ENCODE measurements at places on chromosomes 7 and 10.
A peak's percentile ranks its signal among the peaks of the same experiment; 100 is the strongest.

GRCh38 chr7:94396596-94396995 is 1.9 kb downstream of the COL1A2 start:
- no peak for DNase-seq

DNA sequence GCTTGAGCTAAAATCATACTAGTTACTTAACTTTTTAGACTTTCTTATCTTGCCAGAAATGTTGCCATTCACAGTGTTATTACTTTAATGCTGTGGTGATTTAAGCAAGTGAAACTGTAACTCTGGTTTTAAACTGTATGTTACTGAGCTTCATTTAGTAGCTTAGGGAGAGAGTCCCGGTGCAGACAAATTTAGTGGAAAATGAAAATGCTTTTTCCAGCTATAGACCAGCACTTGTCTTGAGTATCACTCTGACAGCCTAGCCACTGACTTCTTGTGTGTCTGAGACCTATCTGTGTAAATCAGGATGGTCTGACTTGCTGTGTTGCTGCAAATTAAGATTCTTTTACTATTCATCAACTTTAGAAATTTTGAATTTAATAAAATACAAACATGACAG is 200.8 kb downstream of the CACNB2 start:
- no peak for DNase-seq

DNA sequence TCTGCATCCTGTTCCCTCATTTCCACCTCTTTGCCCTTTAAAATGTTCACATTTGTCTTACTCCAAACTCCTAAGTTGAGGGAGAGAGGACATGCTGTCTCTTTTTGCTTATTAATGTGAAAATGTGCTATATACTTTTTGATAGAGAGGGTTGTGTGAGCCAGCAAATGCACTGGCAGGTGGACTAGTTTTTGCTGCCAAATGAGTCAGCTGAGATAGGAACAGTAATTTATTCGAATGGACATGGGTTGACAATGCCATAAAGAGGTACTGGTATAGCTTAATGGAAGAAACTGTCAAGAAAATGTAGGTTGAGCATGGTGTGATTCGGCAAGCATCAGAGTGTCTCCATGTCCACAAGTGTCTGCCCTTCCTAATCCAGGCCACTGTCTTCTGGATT is 9.2 kb upstream of the TRUB1 start:
- no peak for DNase-seq

GRCh38 chr10:92690915-92691590 is 1.3 kb downstream of the HHEX start:
- DNase-seq: peak; percentile 65

GRCh38 chr7:157900011-157900410 is 563.2 kb downstream of the DNAJB6 start:
- peak; percentile 25 for DNase-seq

DNA sequence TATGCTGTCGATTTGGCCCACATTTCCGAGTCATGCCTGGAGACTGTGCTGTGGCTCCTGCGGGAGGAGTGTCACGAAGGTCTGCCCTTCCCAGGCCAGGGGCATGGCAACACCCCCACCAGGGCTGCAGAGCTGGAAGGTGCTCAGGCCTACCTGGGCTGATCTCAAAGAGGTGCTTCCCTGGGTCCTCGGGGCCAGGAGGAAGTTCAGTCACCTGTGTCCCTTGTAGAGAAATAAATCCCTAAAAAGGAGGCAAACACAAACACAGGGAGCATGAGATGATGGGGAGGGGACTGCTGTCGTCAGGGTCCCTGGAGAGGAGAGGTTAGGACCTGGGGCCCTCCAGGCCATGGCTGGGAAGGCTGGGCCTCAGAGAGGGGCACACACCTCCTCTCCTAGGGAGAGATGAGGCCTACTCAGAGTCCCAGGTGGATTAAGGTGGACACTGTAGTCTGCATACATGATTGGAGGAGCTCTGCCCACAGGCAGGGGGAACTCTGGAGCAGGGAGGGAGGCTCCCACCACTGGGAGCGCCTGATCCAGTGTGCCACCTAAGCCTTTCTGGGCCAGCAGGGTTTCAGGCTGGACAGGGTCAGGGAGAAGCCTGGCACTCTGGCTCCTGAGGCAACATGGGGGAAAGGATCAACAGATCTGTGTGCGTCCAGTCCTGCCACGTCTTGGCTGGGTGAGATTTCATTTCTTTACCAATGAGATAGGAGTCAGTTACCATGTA is 49.4 kb downstream of the ARHGAP22 start:
- DNase-seq: no peak

DNA sequence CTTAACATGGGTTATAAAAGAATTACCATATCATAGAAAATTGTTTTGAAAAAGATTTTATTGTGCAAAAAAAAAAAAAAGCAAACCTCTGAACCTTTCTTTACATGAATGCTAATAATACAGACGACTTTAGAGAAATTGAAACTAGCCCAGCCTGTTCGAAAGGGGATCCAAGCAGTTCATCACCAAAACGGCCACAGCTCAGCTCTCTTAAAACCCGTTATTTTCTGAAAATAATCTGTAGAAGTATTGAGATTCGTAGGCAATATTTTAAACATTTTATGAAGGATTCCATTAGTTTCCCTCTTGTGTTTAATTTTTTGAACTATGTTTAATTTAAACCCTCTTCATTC is 9.9 kb upstream of the GSAP start:
- no peak for DNase-seq

DNA sequence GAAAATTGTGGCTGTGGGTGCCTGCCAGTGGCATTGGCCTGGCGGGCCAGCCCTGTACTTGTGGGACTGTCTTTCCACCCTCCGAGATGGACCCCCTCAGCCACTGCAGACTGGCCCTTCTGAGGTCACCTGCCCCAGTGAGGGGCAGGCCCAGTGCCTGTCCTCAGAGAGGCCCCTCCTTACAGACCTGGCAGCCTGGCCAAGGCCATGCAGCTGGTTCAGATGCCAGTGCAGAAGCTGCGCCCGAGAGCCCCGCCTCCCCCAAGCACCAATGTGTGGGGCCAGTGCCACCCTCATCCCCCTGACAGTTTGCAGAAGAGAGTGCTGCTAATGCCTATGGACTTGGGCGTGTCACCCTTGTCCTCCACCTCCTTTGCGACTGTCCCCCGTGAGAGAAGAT is 10.0 kb downstream of the ZNF316 start:
- DNase-seq: no peak

GRCh38 chr7:18082169-18082568 is 54.5 kb upstream of the PRPS1L1 start:
- DNase-seq: no peak

GRCh38 chr7:114598946-114599345 is 184.3 kb downstream of the FOXP2 start:
- DNase-seq: no peak

DNA sequence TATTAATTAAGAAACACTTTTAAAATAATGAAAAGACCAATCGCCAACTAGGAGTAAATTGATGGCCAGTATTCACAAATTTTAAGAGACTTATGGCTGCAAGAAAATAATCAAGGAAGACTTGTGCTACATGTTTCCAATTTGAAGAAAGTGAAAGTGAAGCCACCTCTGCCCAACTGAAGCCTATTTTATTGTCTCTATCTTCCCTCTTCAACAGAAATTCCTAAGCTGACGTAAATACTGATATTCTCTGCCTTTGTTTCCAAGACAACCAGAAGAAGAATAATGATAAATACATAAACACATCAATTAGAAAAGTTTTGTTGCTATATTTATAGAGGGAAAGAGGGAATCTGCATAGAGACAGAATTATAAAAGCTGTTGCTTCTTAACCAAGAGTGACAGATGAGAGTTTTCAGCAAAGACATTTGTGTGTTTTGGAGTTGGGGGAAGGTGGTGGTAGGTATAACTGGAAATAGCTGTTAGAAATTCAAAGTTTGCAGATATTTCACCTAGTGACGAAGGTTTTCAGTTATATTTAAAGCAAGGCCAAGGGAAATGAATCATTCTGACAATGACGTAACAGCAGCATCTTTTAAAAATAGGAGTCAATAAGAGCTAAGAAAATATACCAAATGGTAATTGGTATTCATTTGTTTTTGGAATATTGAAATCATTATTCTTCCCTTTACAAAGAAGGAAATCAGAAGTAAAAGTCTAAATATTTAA is 576.6 kb upstream of the SORCS1 start:
- no peak for DNase-seq

GRCh38 chr10:30036341-30036740 is 23.0 kb downstream of the JCAD start:
- no peak for DNase-seq

GRCh38 chr10:81978238-81978637 is 103.2 kb downstream of the NRG3 start:
- DNase-seq: no peak

- no peak for DNase-seq
These were observed 220.9 kb downstream of the RNLS start for GRCh38 chr10:88361995-88362807.

DNA sequence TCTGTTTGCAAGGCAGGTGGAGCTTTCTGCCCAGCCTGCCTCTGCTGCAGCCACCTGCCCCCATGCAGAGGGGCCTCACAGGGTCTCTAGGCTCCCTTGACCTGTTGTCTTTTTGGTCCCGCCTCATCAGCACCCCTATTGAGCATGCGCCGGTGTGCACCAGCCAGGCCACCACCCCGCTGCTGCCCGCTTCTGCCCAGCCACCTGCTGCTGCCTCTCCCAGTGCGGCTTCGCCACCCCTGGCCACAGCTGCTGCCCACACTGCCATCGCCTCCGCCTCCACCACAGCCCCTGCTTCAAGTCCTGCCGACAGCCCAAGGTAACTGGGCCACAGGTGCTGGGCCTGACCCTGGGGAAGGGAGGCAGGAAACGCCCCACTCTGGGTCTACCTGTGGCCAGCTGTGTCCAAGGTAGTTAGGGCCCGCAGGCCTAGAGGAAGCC is 38.1 kb downstream of the LDB3 start:
- no peak for DNase-seq

- DNase-seq: no peak
These were observed 38.3 kb upstream of the SRGN start for GRCh38 chr10:69049566-69049961.

DNA sequence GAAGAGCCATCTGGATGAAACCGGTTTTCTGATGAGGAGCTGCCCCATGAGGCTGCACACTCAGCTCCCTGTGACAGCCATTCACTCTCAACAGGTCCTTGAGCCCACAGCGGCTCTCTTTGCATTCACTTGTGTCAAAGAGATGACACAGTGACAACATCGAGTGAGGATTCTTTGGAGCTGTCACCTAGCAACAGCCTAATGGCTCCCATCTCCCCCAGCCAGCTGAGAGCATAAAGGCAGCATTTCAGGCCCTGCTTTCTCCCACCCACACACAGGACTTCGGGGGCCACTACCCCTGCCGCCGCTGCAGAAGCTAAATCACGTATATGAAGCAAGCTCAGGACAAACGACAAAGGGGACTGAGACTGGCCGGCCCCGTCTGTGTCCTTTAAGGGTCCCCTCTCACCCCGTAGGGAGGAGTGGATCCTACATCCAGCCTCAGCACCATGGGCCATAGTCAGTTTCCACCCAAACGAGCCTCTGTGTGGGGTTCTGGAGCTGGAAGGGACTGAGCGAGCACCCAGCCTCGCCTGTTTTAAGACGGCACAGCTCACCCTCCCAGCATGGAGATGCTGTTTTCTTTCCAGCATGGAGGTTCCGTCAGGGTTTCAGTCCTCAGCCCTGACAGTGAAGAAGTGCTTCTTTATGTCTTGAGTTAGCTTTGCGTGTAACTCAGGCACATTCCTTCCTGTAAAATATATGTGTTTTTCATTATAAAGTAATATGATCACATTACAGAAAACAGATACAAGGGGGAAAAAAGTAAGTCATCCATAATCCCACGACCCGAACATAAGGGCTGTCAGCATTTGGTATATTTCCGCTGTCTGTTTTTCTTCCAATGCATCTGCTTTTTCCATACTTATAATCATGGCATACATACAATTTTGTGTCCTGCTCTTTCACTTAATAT is 4.9 kb downstream of the CPA4 start:
- DNase-seq: no peak

GRCh38 chr10:132611986-132612385 is 74.4 kb downstream of the INPP5A start:
- DNase-seq: no peak

- DNase-seq: no peak
These were observed 25.7 kb downstream of the UNC5B start for GRCh38 chr10:71237843-71238623.

- no peak for DNase-seq
These were observed 189.7 kb downstream of the TCF7L2 start for GRCh38 chr10:113139699-113140098.

GRCh38 chr7:132349075-132349474 is 227.2 kb downstream of the PLXNA4 start:
- DNase-seq: no peak

- DNase-seq: peak; percentile 83
These were observed 4.4 kb downstream of the RASSF4 start for GRCh38 chr10:44963772-44964633.

- no peak for DNase-seq
These were observed 43.3 kb upstream of the ECHDC3 start for GRCh38 chr10:11698691-11699549.

DNA sequence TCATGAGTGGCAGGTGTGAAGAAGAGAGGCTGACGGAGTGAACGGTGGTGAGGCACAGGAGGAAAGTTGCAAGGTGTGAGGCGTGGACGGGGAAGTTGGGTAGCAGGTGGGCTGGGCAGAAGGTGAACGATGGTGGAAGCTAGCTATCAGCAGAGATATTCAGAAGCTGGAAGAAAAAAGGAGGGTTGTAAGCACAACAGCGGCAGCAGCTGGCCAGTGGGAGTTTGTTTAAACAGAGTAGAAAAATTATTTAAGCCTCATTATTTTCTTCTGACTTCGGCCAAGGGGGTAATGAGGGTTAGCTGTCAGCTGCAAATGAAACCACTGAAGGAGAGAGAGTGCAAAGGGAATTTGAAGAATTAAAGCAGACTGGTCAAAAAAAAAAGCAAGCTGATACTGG is 62.1 kb upstream of the PRKAR2B start:
- DNase-seq: no peak

DNA sequence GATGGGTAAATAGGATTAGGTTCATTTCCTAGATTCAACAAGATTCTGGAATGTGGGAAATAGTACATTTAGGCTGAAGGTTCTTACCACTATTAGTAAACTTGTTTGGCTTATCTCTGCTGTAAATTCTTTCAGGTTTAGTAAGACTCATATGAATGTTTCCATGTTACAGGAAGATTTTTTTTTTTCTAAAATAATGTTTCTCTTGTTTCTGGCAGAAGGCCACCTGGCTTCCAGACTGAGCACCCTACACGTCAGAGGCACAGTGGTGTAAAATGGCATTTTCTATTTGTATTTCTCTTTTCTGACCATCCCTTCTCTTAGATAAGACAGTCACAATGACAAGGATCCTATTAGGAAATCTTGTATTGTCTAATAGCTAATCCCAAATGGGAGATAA is 22.7 kb upstream of the AASS start:
- no peak for DNase-seq

GRCh38 chr10:78353636-78354035 is 320.0 kb downstream of the RPS24 start:
- DNase-seq: no peak

GRCh38 chr7:101553771-101554445 is 75.2 kb downstream of the MYL10 start:
- DNase-seq: peak; percentile 45

- no peak for DNase-seq
These were observed 33.7 kb upstream of the TNRC18 start for GRCh38 chr7:5457245-5457735.

GRCh38 chr10:11831520-11831951 is 8.4 kb downstream of the PROSER2 start:
- DNase-seq: no peak

- no peak for DNase-seq
These were observed 1.7 kb downstream of the ADO start for GRCh38 chr10:62806251-62806650.

Data from left forelimb (tissue), 1 donor.